ENCODE measurements at places on chromosomes 2 and 18. TPM values are rescaled to one million over a fixed set of nuclear protein-coding genes. Genes with fewer than 3 reads are reported as not detected.

DNA sequence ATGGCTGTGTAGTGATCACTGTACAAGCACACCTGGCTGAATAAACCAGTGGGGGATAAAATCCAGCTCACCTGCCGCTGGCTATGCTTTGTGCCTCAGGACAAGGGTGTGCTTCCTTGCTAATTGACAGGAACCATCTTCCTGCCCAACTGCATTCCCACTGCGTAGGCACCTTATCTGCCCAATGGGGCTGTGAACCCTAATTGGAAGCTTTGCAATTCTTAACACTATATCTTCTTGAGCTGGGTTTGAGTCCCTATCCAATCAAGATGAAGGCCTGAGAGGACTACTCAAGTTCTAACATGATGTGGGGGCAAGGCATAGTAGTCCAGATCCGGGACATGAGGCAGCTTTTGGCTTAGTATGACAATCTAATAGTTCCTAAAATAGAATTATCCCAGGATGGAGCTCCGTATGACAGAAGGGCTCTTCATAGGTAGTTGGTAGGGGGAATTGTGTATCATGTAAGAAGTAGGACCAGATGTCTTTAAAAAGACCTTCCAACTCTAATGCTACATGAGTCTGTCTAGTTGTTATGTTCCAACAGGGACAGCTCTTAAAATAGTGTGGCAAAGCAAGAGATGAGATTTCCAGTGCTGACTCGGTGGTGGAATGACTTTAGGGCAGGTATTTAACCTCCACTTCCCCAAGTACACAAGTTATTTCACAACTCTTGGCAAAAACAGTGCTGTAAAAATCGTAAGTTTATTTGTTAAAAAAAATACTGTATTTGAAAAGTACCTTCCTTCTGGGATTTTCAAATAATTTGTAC is 2.3 kb upstream of the TMEM150A start:
- H3K27ac ChIP-seq: peak overlapping the region; percentile 55
- no peak for DNase-seq
- no peaks in the 10 kb centered on the region for H3K27me3 ChIP-seq
- no peak overlapping the region for H3K4me3 ChIP-seq
- peaks cover 87% of the 10 kb centered on the region for H3K4me1 ChIP-seq
- H3K36me3 ChIP-seq: no peaks in the 10 kb centered on the region

Gene FAM117B
- total RNA-seq: 2.8 TPM

DNA sequence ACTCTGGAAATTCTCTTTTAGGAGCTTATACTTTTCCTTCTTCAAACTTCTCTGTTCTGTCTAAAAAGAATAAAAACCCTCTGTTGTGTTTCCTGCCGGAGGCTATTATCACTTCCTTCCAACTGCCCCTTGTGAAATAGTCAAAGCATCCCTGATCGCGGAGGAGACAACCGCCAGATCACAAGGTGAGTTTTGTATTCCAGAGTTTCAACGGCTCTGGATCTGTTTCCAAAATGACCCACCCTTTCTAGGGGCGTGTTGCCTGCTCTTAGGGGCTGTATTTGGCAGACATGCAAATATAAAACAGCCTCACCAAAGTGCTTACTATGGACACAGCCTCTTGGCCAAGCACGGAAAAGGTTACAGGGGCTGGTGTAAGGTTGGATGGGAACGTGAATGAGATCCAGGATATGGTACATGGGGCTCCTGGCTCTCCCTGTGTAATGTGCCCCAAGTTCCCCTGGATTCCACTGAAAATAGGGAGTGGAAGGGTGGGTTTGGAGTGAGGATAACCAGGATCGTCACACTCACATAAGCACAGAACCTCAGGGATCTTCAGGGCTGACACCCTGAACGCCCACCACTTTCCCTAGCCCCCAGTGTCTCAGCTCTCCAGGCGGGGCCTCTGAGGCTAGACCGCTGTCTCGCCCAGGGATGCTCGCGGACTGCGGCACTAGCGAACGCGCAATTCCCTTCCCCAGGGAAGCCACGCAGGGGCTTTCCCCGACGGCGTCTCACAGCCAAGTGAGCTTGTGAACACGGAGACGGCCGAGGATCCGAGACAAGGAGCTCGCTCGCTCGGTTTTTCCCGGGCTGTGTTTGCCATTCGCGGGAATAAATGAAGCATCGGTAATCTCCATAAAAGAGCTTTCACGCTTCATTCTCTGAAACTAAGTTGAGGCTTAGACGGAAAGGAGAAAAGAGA is 14.4 kb downstream of the EN1 start:
- H3K4me1 ChIP-seq: peaks cover 29% of the 10 kb centered on the region
- no peaks in the 10 kb centered on the region for H3K36me3 ChIP-seq
- H3K4me3 ChIP-seq: no peak overlapping the region
- peaks cover 11% of the 10 kb centered on the region for H3K27me3 ChIP-seq

Gene GAL3ST2
- total RNA-seq: not detected

Gene SLC39A6
- 26.6 TPM for total RNA-seq

- no peak for DNase-seq
- H3K36me3 ChIP-seq: no peaks in the 10 kb centered on the region
- H3K4me3 ChIP-seq: no peak overlapping the region
- H3K27me3 ChIP-seq: no peaks in the 10 kb centered on the region
- no peak overlapping the region for H3K27ac ChIP-seq
Measured at GRCh38 chr2:55846426-55846825, 77.2 kb downstream of the EFEMP1 start.

Gene PDCD1
- total RNA-seq: 2.5 TPM

GRCh38 chr2:137886083-137886831 is 78.0 kb upstream of the HNMT start:
- DNase-seq: no peak
- no peak overlapping the region for H3K4me3 ChIP-seq
- peaks cover 4% of the 10 kb centered on the region for H3K27me3 ChIP-seq
- no peaks in the 10 kb centered on the region for H3K4me1 ChIP-seq
- H3K27ac ChIP-seq: no peak overlapping the region

DNA sequence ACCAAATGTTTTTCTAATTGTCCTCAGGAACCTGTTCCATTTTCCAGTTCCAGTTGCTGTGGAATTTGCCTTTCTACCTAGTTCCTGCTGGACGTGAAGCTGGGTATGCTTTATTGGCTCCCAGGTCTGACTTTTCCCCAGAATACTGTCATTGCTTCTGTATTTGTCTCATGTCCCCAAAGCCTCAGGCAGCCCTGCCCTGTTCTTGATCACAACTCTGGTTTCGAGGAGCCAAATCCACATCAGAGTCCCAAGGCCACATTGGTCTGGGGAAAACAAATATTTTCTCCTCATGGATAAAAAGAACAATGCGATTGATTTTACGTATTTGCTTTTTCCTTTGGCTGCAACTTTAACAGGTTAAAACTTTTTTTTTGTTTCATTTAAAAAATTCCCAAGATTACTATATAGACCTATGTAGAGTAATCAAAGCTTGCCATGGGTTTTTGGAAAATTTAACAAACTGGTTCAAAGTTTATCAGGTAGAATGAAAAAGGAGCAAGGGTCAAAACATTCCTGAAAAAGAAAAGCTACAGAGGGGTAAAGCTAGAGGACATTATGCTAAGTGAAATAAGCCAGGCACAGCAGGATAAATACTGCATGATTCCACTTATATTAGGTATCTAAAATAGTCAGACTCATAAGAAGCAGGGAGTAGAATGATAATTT is 85.2 kb downstream of the MDH1 start:
- H3K4me1 ChIP-seq: no peaks in the 10 kb centered on the region
- DNase-seq: no peak
- no peak overlapping the region for H3K4me3 ChIP-seq
- H3K27ac ChIP-seq: no peak overlapping the region

- no peaks in the 10 kb centered on the region for H3K27me3 ChIP-seq
- DNase-seq: no peak
- no peaks in the 10 kb centered on the region for H3K36me3 ChIP-seq
- H3K4me1 ChIP-seq: no peaks in the 10 kb centered on the region
- H3K4me3 ChIP-seq: no peak overlapping the region
Measured at GRCh38 chr18:56389190-56389589, 249.2 kb downstream of the TXNL1 start.

GRCh38 chr2:88036606-88037005 is 19.0 kb downstream of the KRCC1 start:
- H3K27me3 ChIP-seq: no peaks in the 10 kb centered on the region
- no peaks in the 10 kb centered on the region for H3K4me1 ChIP-seq
- no peak overlapping the region for H3K4me3 ChIP-seq
- H3K36me3 ChIP-seq: peaks cover 33% of the 10 kb centered on the region

DNA sequence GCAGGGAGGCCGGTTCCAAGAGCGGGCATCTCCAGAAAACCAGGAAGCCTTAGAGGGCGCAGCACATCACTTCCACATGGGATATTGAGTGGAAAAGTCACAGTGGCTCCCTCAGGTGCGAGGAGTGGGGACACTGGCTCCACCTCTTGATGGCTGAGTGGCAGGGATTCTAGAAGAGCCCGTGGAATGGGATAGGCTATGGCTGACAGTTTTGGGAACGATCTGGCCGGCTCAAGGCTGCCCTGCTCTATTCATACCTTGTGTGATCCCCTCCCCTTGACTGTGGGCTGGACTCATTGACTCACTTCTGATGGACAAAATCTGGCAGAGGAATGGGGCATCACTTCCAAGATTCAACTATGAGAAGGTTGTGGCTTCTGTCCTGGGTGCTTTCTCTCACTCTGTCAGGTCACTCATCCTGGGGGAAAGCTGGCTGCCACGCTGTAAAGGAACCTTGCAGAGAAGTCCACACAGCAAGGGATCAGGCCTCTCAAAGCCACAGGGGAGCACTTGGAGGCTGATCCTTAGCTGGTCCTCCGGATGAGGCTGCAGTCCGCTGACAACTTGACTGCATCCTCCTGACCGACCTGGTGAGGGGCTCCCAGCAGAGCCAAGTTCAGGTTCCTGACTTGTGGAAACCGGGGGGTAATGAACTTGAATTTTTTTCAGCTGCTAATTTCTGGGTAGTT is 46.7 kb upstream of the HS6ST1 start:
- H3K4me3 ChIP-seq: no peak overlapping the region
- H3K4me1 ChIP-seq: peaks cover 7% of the 10 kb centered on the region
- no peaks in the 10 kb centered on the region for H3K27me3 ChIP-seq
- no peak overlapping the region for H3K27ac ChIP-seq
- no peak for DNase-seq
- no peaks in the 10 kb centered on the region for H3K36me3 ChIP-seq

GRCh38 chr2:211900000-211900399 is 638.6 kb downstream of the ERBB4 start:
- H3K27me3 ChIP-seq: no peaks in the 10 kb centered on the region
- DNase-seq: no peak
- no peak overlapping the region for H3K4me3 ChIP-seq

Gene GULP1
- 33.3 TPM for total RNA-seq

- H3K27me3 ChIP-seq: no peaks in the 10 kb centered on the region
- no peaks in the 10 kb centered on the region for H3K4me1 ChIP-seq
- DNase-seq: no peak
- no peak overlapping the region for H3K27ac ChIP-seq
- no peak overlapping the region for H3K4me3 ChIP-seq
- H3K36me3 ChIP-seq: peaks cover 50% of the 10 kb centered on the region
Measured at GRCh38 chr18:76963936-76964335, 141.6 kb downstream of the ZNF236 start.

DNA sequence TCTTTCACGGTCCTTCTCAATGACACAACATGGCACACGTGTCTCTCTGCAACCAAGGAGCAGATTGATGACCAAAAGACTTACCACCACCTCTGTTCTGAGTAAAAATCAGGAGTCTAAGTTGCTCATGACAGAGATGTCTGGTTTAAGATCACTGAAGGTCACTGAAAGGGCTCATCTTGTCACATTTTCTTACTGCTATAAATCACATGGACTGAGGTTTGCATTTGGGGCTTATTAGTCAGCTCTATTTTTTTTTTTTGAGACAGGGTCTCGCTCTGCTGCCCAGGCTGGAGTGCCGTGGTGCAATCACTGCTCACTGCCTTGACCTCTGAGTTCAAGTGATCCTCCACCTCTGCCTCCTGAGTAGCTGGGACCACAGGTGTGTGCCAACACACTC is 19.4 kb downstream of the CFLAR start:
- no peak overlapping the region for H3K4me3 ChIP-seq
- H3K27ac ChIP-seq: peak overlapping the region; percentile 56
- peaks cover 38% of the 10 kb centered on the region for H3K36me3 ChIP-seq
- no peaks in the 10 kb centered on the region for H3K27me3 ChIP-seq

DNA sequence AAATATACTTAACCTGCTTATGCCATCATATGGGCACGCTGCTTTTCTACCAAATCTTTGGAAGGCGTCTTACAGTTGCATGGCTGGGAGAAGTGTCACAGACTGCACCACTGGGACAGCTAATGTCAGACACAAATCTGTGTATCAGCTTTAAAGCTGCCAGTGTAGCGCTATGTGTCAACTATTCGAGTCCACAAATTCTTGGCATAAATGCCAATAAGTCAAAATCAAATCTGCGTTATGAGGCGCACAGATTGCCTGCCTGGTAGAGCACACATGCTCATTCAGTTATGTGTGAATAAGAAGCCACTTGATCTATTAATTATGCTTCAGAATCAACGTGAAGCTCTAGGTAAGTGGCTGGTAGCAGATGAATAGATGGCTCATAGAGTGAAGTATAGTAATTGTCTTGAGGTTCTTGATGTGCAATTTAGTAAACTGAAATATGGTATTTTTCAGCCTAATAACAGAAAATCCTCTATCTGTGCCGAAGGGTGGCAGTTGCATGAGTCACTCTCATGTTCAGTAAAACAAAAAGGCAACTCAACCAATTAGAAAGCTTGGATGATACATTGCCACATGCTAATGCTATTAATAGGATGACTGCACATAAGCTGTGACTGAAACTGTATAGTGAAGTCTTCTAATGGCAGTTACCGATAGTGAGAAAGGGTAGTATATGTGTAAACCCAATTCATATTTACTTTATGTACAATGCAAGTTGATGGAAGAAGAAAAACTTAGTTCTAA is 52.0 kb downstream of the DCC start:
- H3K36me3 ChIP-seq: no peaks in the 10 kb centered on the region
- H3K4me3 ChIP-seq: no peak overlapping the region
- H3K27me3 ChIP-seq: no peaks in the 10 kb centered on the region

DNA sequence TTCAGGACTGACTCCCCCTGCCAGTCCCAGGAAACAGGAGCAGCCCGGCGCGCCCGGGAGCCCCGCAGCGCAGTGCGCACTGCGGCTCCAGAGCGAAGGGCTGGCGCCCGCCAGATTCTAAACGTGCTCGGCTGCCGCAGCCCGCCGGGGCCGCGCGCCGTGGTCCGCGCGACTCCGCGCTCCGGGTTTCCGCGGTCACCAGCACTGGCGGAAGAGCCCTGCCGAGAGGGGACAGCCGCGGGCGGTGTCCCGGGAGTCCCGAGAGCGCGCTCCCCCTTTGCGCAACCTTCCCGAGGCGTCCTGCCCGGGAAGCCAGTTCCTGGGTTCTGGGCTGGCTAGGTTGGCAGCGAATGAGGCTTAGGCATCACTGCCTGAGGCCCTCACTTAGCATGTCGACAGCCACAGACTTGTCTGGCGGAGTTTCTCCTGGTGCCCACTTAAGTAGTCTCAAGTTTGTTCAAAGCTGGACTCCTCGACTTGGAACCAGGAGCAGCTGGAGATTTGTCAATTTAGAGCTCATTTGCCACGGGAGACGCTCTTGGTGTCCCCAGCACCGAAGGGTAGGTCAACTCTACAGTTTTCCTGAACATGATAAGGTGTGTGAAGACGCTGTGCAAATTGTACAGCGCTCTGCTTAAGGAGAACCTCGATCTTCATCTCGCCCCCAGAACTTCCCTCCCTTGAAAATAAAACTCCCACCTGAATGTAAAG is 1.5 kb upstream of the VSNL1 start:
- no peaks in the 10 kb centered on the region for H3K27me3 ChIP-seq
- peaks cover 37% of the 10 kb centered on the region for H3K4me1 ChIP-seq
- H3K27ac ChIP-seq: peak overlapping the region; percentile 85
- DNase-seq: no peak

Measured in esophagus muscularis mucosa (tissue), 4 donors.